ENCODE measurements at places on chromosomes 1 and 21.
A peak's percentile ranks its signal among the peaks of the same experiment; 100 is the strongest.

GRCh38 chr1:85649591-85649990 lies 58.6 kb downstream of the ZNHIT6 start:
- DNase-seq: no peak

DNA sequence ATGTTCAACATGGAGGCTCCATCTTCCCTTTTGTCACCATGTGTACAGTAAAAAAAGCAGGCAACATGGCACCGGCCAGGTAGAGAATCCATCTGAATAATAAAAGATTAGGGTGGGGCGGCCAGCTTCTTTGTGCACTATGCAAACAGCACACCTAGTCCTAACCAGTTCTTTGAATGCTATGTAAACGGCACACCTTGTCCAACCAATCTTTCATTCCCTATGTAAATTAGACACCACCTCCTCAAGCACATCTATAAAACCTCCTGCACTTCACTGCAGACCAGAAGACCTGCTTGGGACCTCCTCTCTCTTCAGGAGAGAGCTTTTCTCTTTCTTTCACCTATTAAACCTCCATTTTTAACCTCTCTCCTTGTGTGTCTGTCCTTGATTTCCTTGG lies 28.2 kb downstream of the TFB2M start:
- no peak for DNase-seq

DNA sequence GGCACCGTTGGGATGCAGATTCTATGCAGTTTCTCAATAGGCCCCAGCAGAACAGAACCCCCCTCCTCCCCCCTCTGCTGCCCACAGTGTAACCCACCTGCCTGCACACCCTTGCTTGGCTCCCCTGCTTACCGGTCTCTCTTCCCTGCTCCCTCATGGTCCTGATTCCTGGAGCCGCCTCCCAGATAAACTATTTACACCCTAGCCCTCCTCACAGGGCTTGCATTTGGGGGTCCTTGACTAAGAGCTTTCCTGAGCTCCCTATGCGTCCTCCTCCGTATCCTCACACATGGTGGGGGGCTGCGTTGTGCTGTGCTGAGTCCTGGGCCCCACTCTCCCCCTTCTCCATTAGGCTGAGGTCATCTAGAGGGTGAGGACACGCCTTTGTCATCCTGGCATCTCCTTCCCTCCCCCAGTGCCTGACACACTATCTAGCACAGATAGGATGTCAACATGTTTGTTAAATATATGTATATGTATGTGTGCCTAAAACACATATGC lies 121.9 kb downstream of the GRIK3 start:
- DNase-seq: no peak

GRCh38 chr1:84000954-84001495 lies 2.1 kb upstream of the TTLL7 start:
- DNase-seq: no peak

GRCh38 chr1:210482945-210483617 lies 154.4 kb downstream of the HHAT start:
- DNase-seq: no peak

DNA sequence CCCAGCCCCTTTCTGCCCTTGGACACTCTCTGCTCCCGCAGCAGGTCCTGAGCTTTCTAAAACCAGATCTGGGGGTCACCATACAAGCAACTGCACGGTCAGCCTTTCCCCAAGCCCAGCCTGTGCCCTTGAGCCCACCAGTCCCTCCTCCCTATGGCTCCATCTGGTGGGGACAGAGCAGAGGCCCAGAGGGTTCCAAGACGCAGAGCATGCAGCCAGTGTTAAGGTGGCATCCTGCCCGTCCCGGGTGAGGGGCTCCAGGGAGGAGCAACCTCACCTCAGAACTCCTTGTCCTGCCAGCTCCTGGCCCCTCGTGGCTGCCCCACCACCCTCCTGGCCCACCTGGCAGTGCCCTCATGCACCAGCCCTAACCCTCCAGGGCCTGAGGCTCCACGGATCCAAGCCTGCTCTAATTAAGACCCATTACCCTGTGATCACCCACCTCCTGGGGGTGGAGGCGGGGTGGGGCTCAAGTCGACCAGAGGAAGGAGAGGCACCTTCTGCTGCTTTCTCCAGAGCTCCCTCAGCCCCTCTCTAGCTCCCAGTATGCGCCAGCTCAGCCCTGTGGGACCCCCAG lies 8.5 kb downstream of the CHD5 start:
- DNase-seq: no peak

- DNase-seq: no peak
Observed at GRCh38 chr21:31838586-31839355, 34.0 kb upstream of the HUNK start.

DNA sequence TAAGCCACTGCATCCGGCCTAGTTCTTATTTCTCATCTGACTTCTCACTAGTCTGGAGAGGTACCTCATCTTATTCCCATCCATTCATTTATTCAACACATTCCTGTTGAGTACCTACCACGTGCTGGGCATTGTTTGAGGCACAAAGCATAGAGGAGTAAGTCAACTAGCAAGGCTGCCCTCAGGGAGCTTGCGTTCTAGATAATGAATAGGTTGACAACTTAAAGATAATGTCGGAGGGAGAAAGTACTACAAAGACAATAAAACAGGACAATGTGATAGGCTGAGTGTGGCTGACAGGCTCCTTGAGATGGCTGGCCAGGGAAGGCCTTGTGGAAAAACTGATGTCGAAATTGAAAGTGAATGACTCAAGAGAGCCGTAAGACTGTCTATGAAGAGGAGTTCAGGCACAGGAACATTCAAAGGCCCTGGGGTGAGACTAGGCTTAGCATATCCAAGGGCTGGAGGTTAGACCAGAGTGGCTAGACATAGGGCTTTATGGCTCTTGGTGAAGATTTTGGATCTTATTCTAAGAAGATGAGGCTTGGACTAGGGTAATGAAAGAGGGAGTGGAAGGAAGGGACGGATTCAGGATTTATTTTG lies 18.3 kb downstream of the SPATA21 start:
- no peak for DNase-seq

DNA sequence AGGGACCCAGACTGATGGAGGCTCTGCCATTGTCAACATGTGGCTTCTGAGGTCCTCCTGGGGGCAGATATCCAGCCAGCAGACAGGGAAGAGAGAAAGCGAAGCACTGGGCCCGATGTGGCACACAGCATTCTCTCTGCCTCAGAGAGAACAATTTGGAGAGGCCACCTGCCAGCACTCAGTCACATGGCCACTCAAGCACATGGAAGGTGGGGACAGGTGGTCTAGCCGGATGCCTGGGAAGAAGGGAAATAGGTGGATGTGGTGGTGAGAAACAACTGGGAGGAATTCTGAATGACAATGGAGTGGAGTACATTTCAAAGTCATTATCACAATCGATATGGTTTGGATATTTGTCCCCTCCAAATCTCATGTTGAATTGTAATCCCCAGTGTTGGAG lies 109.0 kb downstream of the UBE2U start:
- no peak for DNase-seq

GRCh38 chr1:89753761-89754160 lies 67.1 kb upstream of the LRRC8D start:
- DNase-seq: no peak

GRCh38 chr1:248618878-248619277 lies 16.0 kb downstream of the OR2T11 start:
- no peak for DNase-seq

DNA sequence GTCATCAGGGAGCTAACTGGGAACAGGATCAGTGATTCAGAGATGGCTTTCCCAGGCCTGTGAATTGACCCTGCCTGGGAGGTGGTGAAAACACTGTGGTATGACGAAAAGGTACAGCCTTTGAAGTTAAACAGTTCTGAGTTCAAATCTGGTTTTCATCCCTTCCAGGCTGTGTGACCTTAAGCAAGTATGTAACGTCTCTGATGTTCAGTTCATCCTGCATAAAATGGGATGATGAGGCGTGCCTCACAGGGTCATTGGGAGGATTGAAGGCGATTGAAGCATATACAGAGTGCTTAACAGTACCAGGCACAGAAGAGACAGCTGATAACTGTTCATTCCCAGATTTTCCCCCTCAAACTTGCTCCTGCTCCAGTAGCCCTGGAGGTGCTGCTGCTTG lies 11.0 kb downstream of the KCNC4 start:
- DNase-seq: no peak

DNA sequence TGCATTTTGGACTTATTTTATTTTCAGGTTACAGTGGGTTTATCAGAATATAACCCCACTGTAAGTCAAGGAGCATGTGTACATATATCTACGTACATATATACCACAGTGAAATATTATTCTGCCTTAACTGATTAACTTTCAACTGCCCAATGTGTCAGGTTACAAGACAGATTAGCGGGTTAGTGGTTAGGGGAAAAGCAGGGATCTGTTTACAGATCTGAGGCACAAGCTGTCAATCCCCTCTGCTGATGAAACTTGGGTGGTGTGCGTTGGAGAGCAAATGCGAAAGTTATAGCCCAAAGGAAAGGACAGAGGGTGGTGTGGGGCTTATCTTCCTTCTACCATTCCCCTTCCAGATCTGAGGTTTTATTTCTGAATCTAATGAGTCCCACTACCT lies 238.2 kb upstream of the KCNK2 start:
- DNase-seq: no peak

GRCh38 chr1:223531742-223532341 lies 133.7 kb downstream of the CAPN8 start:
- no peak for DNase-seq

DNA sequence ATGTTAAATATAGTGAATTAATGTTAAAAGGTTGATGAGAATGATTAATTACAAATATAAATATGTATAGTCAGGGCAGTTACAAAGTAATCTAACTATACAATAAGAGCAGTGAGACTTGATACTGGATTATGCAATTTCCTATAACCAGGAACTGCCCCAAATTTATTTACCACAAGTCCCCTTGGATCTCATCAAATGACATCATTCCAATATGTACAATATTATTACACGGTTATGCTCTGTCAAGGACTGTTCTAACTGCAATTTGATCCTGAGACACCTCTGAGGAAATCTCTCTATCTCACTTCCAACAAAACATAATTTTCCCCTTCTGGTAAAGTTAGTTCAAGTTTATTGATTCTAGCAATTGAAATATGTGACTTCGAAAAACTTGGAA lies 917.6 kb downstream of the NCAM2 start:
- no peak for DNase-seq

- no peak for DNase-seq
Observed at GRCh38 chr1:41618871-41619270, 134.4 kb upstream of the EDN2 start.

DNA sequence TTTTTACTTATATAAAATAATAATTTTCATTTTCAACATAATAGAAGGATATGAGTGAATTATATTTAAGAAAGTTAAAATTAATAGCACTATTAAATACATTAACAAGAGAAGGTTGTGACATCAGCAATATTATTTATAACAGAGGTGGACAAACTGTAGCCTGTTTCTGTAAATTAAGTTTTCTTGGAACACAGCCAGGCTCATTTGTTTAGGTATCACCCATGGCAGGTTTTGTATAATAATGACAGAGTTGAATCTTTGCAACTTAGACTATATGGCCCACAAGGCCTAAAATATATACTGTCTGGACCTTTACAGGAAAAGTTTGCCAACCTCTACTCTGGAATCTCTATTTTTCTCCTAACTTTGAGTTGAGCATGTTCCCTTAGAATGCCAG lies 42.8 kb upstream of the CACYBP start:
- DNase-seq: no peak

- DNase-seq: no peak
Observed at GRCh38 chr1:82515650-82516049, 714.9 kb downstream of the ADGRL2 start.

DNA sequence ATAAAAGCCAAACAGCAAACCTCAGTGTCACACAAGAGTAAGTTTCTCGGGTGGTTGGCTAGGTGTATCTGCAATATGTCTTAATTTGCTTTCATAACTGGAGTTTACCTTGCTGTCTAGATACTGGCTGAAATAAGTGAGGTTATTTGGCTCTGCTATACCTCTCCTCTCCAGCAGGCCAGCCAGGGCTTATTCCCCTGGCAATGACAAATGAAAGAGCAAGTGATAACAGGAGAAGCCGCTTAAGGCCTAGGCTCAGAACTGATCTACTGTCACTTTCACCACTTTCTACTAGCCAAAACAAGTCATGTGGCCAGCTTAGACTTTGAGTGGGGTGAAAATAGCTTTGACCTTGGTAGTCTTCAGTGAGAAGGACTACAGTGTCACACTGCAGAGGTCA lies 4.8 kb upstream of the RPE65 start:
- no peak for DNase-seq

- DNase-seq: peak; percentile 29
Observed at GRCh38 chr1:116826818-116827606, 72.8 kb downstream of the CD2 start.

DNA sequence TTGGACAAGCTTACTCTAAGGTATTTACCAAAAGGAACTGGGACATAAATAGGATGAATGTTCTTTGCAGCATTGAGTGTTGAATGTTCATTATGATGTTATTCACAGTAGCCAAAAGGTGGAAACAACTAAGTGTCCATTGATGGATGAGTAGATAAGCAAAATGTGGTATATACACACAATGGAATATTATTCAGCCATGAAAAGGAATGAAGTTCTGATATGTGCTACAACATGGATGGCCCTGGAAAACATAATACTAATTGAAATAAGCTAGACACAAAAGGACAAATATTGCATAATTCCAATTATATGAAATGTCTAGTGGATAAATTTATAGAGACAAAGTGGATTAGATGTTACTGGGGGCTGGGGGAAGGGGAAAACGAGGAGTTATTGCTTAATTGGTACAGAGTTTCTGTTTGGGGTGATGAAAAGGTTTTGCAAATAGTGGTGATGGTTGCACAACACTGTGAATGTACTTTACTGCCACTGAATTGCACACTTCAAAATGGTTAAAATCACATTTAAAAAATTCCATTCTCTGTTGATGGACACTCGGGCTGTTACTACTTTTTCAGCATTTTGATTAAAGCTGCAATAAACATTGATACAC lies 2.9 kb downstream of the MTARC1 start:
- DNase-seq: no peak

GRCh38 chr1:100734676-100735075 lies 15.1 kb downstream of the VCAM1 start:
- peak; percentile 85 for DNase-seq

DNA sequence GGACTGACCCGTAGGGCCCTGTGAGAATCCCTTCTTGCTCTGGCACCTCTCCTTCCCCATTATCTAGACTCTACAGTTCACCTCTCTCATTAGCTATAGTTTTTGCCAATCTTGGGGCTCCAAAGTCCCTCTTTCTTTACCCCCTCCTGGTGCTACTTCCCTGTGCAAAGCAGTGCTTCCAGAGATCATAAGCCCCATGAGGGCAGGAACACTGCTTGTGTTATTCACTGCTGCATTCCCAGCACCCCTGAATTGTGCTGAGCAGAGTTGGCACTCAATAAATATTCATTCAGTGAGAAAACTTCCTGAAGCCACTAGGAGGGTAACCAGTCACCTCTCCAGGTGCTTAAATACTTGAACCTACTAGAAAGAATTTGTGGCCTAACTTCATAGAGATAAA lies 2.1 kb upstream of the H3-3A start:
- no peak for DNase-seq

DNA sequence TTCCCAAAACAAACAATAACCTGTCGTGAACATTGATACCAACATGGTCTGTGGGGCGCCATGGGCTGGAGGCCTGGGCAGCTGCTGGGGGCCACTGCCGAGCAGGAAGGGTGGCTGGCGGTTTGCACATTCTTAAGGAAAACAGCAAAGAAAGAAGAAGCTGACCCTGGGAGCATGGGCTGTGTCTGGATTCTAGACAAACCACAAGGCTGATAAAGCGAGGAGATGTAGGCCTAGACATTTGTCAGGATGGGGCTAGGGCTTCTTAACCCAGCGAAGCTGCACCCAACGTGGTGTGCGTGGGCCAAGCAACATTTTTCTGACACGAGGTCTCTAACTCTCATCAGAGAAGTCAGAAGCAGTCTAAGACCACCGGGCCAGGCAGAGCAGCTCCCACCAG lies 322.1 kb upstream of the VAMP3 start:
- DNase-seq: no peak

GRCh38 chr21:42153046-42153686 lies 65.8 kb upstream of the ABCG1 start:
- DNase-seq: no peak

Measured in HS-5 (cell line).